ENCODE measurements at places on chromosomes 12 and 14.

DNA sequence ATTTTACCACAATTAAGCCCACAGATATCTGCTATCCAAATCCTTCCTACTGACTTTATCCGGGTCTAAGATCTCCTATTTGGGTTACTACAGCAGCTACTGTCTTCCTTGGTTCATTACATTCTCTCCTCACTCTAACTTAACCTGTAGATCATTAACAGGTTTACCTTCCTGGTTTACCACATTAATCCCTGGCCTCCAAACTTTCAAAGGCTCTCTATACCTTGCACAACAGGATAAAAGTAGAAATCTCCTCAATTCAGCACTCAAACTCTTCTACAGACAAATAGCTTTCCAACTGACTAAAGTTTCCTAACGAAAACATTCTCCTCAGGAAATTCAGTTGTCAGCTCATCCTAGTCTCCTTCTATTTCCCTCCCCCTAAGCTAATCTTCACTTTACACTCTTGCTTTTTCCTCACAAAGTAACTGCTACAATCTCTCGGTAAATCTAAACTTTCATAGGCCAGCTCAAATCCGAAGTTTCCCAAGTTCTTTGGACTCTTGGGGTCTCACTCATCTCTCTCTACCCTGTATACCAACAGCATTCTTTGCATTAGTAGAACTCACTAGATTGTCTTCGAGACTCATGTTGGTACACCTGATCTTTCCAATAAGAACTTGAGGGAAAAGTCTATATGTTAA lies 2.7 kb downstream of the BTBD7 start:
- DNase-seq, result no peak

- DNase-seq, result peak; percentile 62
These were observed 29.9 kb upstream of the RBM19 start for GRCh38 chr12:113996026-113996425.

- no peak for DNase-seq
These were observed 141.6 kb upstream of the MAX start for GRCh38 chr14:65243766-65244442.

GRCh38 chr12:81261508-81262207 lies 183.8 kb downstream of the ACSS3 start:
- no peak for DNase-seq

GRCh38 chr12:117792471-117792870 lies 176.3 kb downstream of the KSR2 start:
- DNase-seq, result no peak
